ENCODE measurements at places on chromosomes 12 and 14. TPM values are rescaled to one million over a fixed set of nuclear protein-coding genes. Genes with fewer than 3 reads are reported as not detected.
A peak's percentile ranks its signal among the peaks of the same experiment; 100 is the strongest.

Gene CRACR2A
- 3.0 TPM for total RNA-seq

Gene CAPZA3
- total RNA-seq = not detected

- no peak for ATAC-seq
These were observed 82.0 kb upstream of the OTOGL start for GRCh38 chr12:80017261-80017870.

Gene KRT2
- total RNA-seq = not detected

- ATAC-seq = peak; percentile 45
These were observed 13.1 kb downstream of the JDP2 start for GRCh38 chr14:75440733-75441477.

Gene HOXC5
- total RNA-seq = 0.60 TPM

DNA sequence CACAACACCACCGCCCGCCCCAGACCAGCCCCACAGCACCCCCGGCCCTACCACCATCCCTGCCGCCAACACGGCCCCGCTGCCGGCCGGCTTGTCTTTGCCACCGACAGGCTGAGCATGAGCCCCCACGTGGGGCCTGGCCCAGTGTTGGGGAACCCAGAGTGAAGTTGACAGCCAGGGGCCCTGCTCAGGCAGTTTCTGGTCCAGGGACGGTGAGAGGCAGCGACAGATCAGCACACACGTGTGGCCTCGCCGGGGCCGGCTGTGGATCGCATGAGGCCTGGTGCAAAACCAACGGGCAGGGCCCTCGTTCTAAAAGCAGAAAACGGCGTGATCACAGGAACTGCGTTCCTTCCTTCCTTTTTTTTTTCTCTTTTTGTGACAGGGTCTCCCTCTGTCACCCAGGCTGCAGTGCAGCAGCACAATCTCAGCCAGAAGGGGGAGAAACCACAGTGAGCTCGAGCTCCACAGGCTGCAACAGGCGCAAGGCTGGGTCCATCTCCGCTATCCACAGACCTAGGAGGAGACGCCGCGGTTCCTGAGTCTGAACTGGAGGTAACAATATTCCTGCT is 50.5 kb upstream of the FBRSL1 start:
- ATAC-seq = peak; percentile 5

DNA sequence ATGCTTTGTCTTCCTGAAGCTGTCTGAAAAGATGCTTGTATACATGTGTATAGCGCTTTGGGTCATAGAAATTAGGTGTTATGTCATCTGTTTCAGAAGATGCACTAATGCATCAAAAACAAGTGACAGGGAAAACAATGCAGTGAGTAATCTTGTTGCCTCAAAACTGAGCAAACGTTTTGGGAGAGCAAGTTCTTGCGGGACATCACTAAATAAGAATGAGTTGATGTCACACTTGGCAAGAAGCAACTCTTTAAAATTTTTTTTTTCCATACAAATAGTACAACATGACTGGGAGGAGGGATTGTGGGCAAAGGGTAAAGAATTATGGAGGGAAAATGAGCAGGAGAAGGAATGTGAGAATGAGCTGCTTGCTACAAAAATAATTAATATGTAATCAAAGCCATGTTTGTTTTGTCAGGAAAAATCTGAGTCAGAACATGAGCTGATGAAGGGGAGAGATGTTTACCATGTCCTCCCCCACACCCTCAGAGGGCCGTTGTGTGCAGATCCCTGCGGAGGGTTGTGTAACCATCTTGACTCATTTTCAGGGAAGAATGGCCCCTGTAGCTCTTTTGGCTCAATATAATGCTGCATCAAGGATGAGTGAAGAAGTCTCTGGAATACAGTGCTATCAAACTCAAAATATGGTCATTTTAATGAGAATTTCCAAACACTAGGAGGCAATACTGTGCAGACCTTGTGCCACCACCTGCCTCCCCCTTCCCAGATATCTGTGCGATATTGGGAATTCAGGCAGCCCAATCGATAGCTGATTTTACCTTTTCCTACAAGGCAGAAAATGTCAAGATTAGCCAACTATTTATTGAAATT is 41.4 kb downstream of the BORCS5 start:
- ATAC-seq = peak; percentile 83

Gene TMEM263
- total RNA-seq = 4.3 TPM

DNA sequence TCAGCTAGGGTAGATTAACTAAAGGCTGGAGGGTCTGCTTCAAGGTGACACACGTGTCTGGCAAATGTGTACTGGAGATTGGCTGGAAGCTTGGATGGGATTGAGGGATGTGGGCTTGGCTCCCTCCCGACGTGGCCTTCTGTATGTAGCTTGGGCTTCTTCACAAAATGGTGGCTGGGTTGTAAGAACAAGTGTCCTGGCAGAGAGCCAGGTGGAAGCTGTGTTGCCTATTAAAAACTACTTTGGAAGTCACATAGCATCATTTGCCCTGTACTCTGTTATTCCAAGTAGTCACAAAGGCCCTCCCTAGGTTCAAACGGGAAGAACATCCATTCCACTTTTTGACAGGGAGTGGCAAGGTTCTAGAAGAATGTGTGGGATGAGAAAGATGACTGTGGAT is 174.1 kb upstream of the PRICKLE1 start:
- ATAC-seq = no peak

- peak; percentile 2 for ATAC-seq
These were observed 604 bp downstream of the ZNF384 start for GRCh38 chr12:6688543-6688998.

DNA sequence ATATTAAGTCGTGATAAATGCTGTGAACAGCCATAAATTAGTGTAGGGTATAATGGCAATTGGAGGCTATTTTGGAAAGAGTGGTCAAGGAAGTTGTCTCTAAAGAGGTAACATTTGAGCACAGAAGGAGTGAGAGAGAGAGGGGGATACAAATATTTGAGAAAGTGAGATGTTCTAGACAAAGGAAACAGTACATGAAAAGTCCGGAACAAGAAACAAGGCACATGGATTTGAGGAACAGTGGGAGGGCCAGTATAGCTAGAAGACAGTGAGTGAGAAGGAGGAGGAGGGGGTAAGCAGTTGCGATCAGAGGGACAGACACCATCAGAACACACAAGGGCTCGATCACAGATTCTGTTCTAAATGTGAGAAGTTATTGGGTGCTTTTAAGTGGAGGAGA is 20.1 kb upstream of the RNASE12 start:
- ATAC-seq = no peak

DNA sequence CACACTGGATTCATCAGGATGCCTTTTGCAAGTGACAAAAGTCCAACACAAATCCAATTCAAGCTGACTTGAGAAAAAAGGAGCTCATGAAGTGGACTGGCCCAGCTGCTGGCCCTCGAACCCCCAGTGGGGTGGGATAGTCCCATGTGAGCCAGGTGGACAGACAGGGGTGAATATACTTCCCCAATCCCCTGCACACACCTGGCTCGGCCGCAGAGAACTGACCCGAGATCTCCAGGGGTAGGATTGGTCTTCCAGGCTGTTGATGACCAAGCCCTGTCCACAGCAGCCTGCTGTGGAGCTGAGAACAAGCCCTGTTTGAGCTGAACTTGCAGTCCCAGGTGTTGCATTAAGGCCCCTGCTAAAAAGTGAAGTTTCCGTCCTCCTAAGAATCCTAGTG is 56.2 kb downstream of the TPCN1 start:
- no peak for ATAC-seq

DNA sequence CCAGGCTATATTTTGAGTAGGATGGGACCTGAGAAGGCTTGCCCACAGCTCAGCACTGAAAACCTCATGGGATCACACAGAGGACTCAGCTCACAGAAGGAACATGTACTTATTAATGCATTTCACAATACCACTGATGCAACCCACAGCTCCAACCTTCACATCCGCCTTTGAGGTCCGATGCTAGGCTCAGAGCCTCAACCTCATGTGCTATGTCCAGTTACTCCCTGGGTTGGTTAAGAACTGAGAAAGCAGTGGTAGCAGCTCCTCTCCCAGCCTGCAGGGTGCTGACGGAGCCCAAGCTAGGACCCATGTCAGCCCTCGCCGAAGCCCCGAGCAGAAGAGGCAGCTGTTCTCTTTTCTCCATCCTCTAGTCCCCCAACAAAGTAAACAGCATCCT is 52.9 kb downstream of the SPTB start:
- ATAC-seq = no peak

DNA sequence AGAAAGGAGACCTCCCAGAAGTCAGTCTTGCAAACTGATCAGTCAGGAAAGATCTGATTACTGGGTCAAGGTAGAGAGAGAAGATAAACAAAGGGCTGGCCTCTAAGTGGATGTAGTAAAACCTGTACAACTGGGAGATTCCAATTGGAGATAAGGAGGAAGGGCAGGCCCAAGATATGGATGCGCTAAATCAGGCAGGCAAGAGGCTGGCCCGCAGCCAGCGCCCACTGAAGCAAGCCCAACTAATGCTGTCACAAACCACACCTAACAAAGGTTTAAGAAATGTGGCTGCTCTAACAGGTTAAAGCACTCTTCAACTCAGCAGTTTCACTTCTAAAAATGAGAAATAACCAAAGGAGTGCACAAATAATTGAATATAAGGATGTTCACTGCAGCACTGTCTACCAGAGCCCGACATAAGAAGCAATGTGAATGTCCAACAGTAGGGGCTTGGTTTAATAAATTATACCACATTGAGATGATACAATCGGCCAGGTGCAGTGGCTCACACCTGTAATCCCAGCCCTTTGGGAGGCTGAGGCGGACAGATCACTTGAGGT is 4.7 kb downstream of the GLTP start:
- ATAC-seq = peak; percentile 27

GRCh38 chr14:34171431-34172172 is 220.7 kb upstream of the EGLN3 start:
- ATAC-seq = no peak

DNA sequence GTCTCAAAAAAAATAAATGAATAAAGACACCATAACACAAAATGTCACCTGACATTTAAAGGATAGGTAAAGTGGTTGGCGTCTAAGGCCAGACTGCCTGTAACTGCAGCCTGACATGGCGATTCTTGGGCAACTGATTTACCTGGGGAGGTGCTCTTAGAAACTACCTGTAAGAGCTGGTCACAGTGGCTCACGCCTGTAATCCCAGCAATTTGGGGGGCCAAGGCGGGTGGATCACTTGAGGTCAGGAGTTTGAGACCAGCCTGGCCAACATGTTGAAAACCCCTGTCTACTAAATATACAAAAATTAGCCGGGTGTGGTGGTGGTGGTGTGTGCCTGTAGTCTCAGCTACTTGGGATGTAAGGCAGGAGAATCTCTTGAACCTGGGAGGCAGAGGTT is 8.4 kb downstream of the RPL6 start:
- ATAC-seq = no peak

Gene ARMH4
- total RNA-seq = 0.72 TPM

Gene LIN7A
- 0.56 TPM for total RNA-seq

GRCh38 chr12:51866762-51867161 is 18.2 kb upstream of the FIGNL2 start:
- no peak for ATAC-seq

DNA sequence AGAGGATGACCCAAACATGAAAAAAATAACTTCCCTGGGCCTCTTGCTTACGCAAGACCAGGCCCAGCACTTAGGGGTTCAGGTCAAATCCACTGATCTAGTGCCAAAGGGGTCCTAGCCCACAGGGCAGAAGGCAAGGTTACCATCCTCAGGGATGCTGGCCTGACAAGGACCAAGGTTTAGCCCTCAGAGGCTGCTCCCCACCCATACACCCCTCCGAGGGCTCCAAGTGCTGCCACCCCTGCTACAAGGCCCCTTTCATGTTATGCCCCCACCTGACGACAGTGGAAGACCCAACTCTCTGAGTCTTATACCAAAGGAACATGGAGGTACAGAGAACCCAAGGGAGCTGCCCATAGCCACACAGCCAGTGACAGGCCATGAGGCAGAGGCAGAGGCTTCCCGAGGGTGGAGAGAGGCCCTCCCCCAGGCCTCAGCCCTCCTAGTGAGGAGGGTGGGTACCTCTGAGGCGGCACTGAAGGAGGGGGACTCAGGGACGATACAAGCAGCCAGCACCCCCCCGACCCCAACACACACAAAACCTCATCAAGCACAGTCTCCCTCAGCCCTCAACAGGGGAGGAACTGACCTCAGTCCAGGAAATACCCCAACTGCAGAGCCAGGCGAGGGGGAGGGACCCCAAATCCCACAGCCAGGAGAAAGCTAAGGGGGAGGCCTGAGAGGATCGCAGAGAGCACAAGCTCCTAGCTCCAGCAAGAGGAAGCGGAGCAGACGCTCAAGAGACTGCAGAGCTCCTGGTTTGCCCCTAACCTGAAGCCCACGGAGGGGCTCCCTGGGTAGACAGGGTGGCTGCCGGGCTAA is 37.0 kb downstream of the ANAPC7 start:
- no peak for ATAC-seq

- ATAC-seq = peak; percentile 98
These were observed 51.5 kb upstream of the RAP1B start for GRCh38 chr12:68559246-68559645.

Gene RNFT2
- 1.1 TPM for total RNA-seq

Gene KRT4
- 1,080 TPM for total RNA-seq

GRCh38 chr14:68789821-68790643 is 2.8 kb downstream of the ZFP36L1 start:
- no peak for ATAC-seq

DNA sequence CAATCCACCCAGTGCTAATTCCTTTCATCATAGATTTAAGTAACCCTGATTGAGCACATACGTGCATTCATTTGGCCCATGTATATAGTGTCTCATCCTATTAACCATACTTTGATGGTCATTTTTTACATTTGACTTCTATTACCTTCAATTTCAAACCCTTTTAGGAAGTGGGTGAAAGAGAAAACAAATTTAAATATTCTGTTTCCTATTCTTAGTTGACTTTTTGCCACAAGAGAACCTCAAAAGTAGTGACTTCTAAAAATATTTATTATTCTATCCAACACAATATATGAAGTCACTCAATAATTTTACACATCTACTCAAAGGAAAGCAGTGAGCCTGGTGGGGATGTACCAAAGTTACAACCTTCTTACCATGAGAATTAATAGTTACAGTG is 164.9 kb downstream of the CEP128 start:
- no peak for ATAC-seq

DNA sequence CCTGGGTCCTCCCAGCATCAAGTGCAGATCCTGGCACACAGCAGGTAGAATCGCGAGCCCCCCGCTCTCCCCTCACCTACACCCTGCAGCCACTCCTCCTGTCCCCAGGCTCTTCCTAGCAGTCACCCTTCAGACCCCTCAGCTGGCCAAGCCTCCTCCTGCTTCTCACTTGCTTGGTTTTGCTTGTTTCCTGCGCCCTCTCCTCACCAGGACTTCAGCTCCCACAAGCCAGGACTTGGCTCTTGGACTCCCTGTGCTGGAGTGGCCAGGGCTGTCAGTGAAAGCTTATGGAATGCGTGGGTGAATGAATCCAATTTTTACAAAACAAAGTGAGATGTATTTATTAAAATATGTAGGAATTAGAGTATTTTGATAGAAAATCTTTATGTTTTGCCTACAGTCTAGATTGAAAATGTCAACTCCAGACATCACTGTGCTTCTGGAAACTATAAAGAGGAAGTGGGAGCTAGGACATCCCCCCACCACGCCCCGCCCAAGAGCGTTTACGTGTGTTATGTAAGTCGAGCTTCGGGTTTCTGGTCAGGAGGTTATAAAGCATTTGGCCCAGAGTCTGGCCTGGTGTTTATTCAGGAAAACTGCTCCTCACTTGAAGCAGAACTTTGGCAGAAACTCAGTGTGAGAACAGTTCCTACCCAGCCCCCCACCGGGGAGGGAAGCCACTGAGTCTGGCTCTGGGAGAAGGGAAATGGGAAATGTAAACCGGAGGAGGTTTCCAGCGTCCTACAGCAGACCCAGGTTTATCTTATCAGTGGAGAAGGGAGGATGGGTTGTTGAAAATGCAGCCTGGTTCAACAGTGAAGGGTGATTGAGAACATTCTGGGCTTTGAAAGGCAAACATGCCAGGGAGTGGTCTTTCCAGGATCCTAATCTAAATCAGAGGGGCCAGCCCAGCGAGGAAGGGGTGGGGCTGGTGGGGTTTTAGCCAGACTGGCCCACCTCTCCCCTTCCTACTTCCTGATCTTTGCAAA is 8.8 kb downstream of the ALDH2 start:
- ATAC-seq = peak; percentile 49

Gene ASCL1
- total RNA-seq = not detected

All from esophagus mucosa (tissue), 1 donor.